Mesendoderm (in vitro differentiated cells): ENCODE measurements at places on chromosomes 6 and 20.

- H3K4me3 ChIP-seq = no peak overlapping the region
- peaks cover 4% of the 10 kb centered on the region for H3K4me1 ChIP-seq
- no peaks in the 10 kb centered on the region for H3K27me3 ChIP-seq
- H3K27ac ChIP-seq = no peak overlapping the region
- peak; percentile 73 for DNase-seq
- no peaks in the 10 kb centered on the region for H3K36me3 ChIP-seq
Observed at GRCh38 chr20:4835244-4836177, 113.8 kb downstream of the PRND start.

DNA sequence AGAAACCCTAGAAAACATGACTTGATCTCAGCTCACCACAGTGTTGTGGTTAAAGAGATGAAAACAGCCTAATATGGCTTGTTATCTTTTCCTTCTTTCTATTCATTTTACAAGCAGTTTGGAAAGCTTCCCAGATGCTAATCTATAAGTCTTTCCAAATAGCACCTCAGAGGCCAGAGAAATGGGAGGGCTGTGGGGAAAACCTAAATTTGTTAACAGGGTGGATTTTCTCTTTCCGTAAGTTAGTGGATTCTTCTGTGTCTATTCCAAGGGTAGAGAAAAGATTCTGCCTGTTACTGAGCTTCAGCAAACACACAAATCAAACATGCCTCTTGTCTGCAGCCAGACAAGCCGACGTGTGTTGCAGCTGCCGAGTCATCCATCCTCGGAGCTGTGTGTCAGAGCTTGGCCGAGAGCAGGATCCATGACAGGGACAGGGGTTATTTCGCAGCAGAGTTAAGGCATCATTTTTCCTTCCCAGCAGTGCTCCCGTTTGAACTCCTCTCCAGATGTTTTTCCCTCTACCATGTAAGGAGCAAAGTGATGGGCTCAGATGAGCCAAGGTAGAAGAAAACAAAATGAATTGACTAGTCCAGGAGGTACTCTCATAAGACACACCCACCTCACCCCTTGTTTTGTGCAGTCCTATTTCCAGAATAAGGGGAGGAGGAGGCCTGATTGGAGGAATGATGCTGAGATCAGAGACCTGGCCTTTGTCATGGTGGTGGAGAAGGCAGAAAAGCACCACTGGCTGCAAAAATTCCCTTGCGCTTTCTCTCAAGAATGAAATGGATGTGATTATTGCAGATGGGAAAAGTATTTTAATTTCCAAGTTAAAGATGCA lies 560.0 kb downstream of the C6orf118 start:
- no peak overlapping the region for H3K27ac ChIP-seq
- H3K4me3 ChIP-seq = no peak overlapping the region
- H3K4me1 ChIP-seq = no peaks in the 10 kb centered on the region
- no peak for DNase-seq
- no peaks in the 10 kb centered on the region for H3K36me3 ChIP-seq

DNA sequence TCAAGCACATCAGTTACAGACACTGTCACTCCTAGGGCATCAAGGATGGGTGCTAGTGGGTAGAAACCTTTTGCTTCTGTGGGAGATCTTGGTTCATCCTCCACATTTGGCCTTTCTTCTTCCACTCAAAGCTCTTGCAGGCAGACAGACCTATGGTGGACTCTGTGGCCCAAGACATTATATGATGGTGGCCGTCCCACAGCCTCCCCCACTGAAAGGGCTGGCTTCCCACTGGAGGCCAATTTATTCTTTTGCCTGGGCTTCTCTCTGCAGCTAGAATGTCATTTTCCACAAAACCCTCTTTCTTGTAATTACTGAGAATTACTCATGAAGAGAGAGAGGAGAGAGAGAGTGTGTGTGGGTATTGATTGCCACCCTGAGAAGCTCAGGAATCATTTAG lies 43.8 kb downstream of the CD40 start:
- no peaks in the 10 kb centered on the region for H3K4me1 ChIP-seq
- H3K27me3 ChIP-seq = no peaks in the 10 kb centered on the region
- no peaks in the 10 kb centered on the region for H3K36me3 ChIP-seq
- no peak overlapping the region for H3K4me3 ChIP-seq
- no peak overlapping the region for H3K27ac ChIP-seq

GRCh38 chr20:46637020-46637419 lies 14.2 kb downstream of the SLC13A3 start:
- peaks cover 2% of the 10 kb centered on the region for H3K27me3 ChIP-seq
- no peak for DNase-seq
- no peaks in the 10 kb centered on the region for H3K36me3 ChIP-seq
- H3K27ac ChIP-seq = no peak overlapping the region
- no peaks in the 10 kb centered on the region for H3K4me1 ChIP-seq

- no peaks in the 10 kb centered on the region for H3K27me3 ChIP-seq
- H3K4me1 ChIP-seq = no peaks in the 10 kb centered on the region
- H3K36me3 ChIP-seq = no peaks in the 10 kb centered on the region
- H3K27ac ChIP-seq = no peak overlapping the region
- DNase-seq = no peak
Observed at GRCh38 chr20:37407019-37407566, 61.2 kb downstream of the SRC start.

GRCh38 chr6:101403216-101403945 lies 9.9 kb downstream of the GRIK2 start:
- DNase-seq = peak; percentile 83
- no peak overlapping the region for H3K27ac ChIP-seq
- peaks cover 5% of the 10 kb centered on the region for H3K4me1 ChIP-seq
- H3K36me3 ChIP-seq = no peaks in the 10 kb centered on the region
- H3K4me3 ChIP-seq = no peak overlapping the region
- peaks cover 9% of the 10 kb centered on the region for H3K27me3 ChIP-seq

- no peaks in the 10 kb centered on the region for H3K27me3 ChIP-seq
- H3K36me3 ChIP-seq = peaks cover 3% of the 10 kb centered on the region
- no peaks in the 10 kb centered on the region for H3K4me1 ChIP-seq
- H3K27ac ChIP-seq = no peak overlapping the region
- H3K4me3 ChIP-seq = no peak overlapping the region
Observed at GRCh38 chr6:53268858-53269608, 79.7 kb downstream of the ELOVL5 start.

- peak overlapping the region; percentile 46 for H3K27ac ChIP-seq
- H3K27me3 ChIP-seq = no peaks in the 10 kb centered on the region
- H3K36me3 ChIP-seq = no peaks in the 10 kb centered on the region
Observed at GRCh38 chr6:13573669-13574110, 711 bp upstream of the SIRT5 start.

- DNase-seq = no peak
- peaks cover 7% of the 10 kb centered on the region for H3K36me3 ChIP-seq
- H3K4me1 ChIP-seq = peaks cover 2% of the 10 kb centered on the region
- no peak overlapping the region for H3K4me3 ChIP-seq
- H3K27ac ChIP-seq = no peak overlapping the region
Observed at GRCh38 chr6:30645989-30646388, 944 bp upstream of the C6orf136 start.

DNA sequence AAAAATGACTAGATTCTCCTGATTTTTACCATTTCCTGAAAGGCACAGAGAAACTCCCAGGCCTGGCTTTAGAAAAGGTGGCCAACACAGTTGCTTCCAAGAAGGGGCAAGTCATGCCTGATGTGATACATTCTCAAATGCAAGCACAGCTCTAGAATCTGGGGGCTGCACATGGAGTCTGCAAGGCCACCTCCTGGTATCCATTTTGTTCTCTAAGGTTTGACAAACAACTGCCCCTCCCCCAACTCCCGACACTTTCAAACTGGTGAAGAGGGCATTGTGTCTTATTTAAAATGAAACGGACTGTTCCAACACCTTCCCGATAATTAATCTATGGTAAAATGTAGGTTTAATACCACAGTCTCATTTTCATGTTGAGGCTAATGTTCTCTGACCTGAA lies 220.2 kb upstream of the CEP162 start:
- no peaks in the 10 kb centered on the region for H3K36me3 ChIP-seq

DNA sequence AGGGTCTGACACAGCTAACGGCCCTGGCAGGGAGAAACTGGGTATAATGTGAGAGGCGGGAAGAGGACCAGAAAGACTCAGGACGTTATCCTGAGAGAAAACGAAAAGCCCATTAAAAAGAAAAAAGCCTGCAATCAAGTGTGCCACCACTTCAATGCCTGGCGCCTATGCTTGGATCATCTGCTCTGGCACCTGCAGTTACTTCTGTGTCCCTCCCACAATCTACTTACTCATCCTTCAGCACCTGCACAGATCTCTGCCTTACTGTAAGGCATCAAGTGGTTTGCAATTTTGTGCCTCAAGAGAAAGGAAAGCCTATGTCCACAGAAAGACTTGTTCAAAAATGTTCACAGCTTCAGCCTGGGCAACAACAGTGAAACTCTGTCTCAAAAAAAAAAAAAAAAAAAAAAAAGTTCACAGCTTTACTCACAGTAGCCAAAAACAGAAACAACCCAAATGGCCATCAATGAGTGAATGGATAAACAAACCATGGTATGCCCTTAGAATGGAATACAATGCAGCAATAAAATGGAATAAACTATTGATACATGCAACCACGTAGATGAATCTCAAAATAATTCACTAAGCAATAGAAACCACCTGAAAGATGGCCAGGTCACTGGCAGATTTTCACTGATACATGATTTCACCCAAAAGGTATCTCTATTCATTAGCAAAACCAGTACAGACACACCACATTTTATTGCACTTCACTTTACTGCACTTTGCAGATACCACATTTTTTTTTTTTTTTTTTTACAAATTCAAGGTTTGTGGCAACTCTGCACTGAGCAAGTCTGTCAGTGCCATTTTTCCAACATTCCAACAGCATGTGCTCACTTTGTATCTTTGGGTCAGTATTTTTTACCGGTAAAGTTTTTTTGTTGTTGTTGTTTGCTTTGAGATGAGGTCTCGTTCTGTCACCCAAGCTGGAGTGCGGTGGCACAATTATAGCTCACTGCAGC lies 48.6 kb downstream of the ABHD12 start:
- H3K27ac ChIP-seq = no peak overlapping the region
- H3K4me1 ChIP-seq = peaks cover 2% of the 10 kb centered on the region
- DNase-seq = no peak
- no peaks in the 10 kb centered on the region for H3K36me3 ChIP-seq
- no peak overlapping the region for H3K4me3 ChIP-seq

GRCh38 chr6:79031821-79032590 lies 46.0 kb downstream of the PHIP start:
- H3K27ac ChIP-seq = no peak overlapping the region
- peaks cover 3% of the 10 kb centered on the region for H3K4me1 ChIP-seq
- no peak overlapping the region for H3K4me3 ChIP-seq
- no peaks in the 10 kb centered on the region for H3K36me3 ChIP-seq
- no peak for DNase-seq
